ENCODE measurements at places on chromosomes 3 and 15.

- DNase-seq = no peak
Observed at GRCh38 chr3:71341721-71342120, 241.8 kb downstream of the FOXP1 start.

- no peak for DNase-seq
Observed at GRCh38 chr15:93040288-93041158, 48.5 kb downstream of the RGMA start.

- DNase-seq = peak; percentile 7
Observed at GRCh38 chr3:4693620-4694019, 200.5 kb downstream of the ITPR1 start.

DNA sequence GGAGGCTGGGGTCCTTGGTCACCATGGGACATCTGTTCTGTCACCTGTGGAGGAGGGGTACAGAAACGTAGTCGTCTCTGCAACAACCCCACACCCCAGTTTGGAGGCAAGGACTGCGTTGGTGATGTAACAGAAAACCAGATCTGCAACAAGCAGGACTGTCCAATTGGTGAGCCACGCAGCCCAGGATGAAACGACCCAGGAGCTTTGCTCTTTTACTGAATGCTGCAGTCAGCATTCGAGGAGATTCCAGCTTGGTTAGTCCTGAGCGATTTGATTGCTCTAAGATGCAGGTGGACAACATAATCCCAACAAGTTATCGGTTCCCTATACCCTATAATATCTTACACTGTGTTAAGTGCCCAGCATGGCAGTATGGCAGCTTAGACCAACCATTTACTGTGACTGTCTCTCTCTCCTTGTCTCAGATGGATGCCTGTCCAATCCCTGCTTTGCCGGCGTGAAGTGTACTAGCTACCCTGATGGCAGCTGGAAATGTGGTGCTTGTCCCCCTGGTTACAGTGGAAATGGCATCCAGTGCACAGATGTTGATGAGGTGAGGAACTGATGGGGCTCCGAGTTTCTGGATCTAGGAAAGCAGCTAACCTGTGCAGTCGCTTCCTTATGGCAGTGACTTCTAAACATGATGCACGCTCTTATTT is 7.8 kb downstream of the THBS1 start:
- no peak for DNase-seq

DNA sequence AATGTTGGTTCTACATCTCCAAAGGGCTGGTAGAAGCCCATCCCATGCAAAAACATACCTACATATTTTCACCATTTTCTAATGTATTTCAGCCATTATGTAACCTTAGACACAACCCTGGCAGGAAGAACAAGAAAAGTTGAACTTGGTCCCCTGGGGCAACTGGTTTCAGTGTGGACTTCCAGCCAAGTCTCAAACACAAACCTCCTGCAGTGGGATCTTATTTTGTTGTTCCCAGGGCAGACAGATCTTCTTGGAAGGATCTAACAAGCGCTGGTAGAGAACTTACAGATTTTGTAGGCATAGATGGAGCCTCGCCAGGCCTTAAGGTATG is 96.3 kb downstream of the ADAMTS17 start:
- DNase-seq = no peak

- DNase-seq = no peak
Observed at GRCh38 chr15:50009634-50010033, 109.4 kb downstream of the ATP8B4 start.

GRCh38 chr3:188253800-188254452 is 100.0 kb downstream of the LPP start:
- no peak for DNase-seq

DNA sequence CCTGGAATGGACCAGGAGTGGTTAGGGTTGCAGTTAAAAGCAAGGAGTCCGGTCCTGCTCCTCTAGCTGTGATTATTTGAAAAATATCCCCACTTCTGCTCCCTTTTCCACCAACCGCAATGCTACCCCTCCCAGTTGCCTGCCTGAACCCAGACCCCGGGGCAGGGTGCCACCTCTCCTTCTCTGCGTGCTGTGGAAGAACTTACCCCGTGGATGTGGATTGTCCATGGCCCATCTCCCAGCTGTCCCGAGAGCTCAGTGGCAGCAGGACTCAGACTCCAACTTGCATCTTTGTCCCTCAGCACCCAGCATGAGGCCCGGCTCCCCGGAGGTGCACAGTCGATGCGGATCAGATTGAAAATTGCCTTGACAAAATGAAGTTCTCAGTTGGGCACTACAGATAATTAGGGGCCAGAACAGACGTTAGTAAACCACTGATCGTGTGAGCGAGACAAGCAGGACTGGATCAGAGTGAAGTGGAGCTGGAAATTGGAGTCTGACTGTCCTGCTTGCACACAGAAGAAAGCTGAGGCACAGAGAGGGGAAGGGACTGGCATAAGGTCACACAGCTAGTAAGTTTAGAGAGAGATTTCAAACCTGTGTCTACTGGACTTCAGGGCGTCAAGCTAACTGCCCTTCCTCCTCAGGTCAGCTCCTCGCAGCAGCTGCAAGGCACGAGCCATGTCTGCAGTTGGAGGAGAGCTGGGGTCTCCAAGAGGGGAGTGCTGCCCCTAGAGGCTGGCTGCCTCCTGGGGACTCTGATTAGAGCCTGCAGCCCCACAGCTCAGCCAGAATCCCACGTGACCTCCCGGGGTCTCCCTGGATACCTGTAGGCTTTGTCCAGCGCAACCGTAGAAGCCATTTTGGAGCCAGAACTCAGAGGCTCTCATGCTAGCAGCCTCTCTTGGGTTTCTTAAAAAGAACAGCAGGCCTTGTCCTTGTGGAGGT is 14.7 kb downstream of the SLC6A1 start:
- DNase-seq = no peak

- no peak for DNase-seq
Observed at GRCh38 chr3:133938770-133939462, 43.2 kb upstream of the RAB6B start.

GRCh38 chr15:25683911-25684310 is 179.2 kb downstream of the ATP10A start:
- no peak for DNase-seq

DNA sequence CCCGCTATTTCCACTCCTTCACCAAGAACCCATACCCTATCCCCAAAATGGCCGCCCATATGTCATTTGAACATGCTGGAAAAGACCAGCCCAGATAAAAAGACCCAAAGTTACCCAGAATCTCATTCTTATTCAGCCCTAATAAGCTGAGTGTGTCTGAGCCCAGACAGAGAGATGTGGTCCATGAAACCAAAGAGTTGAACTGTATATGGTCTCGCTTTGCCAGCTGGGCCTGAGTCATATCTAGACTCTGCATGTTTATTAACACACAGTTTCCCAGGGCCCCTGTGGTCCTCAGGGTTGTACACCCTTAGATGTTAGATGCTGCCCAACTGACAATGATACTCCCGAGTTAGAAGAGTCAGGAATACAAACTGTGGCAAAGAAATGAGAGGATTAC is 201.9 kb upstream of the STRIT1 start:
- DNase-seq = no peak

- DNase-seq = no peak
Observed at GRCh38 chr15:79978655-79979514, 7.9 kb upstream of the BCL2A1 start.

DNA sequence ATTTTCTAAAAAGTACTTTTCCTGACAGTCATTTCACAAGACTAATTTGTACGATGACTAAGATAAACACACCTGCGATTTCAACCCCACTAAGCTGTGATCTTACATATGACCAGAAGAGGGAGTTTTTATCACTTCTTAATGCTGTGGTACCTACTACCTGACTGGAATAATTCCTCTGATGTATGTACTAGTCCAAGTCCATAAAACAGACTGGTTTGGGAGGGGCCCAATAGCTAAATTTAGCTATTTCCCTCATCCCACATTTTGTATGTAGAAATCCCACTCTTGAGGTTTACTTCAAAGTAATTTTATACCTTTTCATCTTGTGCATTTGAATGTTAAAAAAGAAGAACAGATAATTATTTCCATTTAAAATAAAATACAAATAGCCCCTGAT is 49.7 kb upstream of the SCAANT1 start:
- DNase-seq = no peak

DNA sequence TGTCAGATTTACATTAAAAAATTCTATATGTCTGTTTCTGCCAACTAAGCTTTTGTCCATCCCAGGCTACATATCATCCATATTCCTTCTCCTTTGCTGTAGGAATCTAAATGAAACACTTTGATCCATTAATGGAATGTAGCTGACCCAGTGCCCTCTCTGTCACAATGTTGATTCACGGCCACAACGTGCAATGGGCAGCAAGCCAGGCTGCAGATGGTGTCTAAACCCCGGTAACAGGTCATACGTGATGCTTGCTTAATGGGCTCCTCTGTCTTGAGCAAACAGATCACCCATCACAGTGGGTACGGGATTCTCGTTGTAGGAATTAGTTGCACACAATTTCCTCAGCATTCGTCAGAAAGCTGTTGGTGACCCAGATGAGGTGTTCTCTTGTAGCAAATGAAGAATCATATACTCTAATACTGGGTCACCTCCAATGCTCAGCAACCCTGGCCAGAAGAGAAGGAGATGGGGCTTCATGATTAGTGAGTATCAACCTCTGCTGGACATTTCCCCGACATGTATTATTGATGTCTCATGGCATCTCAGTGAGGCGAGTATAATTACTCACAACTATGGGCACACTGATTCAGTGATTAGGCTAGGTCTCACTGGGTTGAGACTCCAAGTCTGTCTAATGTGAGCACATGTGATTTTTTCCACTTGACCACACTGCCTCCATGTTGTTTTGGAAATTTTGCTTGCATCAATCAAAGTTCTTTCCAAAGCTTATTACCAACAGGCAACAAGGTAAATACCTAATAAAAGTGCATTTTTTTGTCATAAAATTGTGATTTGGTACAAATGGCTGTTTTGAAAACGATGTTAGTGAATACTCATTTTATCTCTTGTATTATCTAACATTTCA is 12.9 kb upstream of the DCBLD2 start:
- DNase-seq = no peak

GRCh38 chr15:72339777-72340177 is 19.8 kb upstream of the CELF6 start:
- no peak for DNase-seq

GRCh38 chr3:107981471-107982111 is 109.2 kb downstream of the CD47 start:
- no peak for DNase-seq

DNA sequence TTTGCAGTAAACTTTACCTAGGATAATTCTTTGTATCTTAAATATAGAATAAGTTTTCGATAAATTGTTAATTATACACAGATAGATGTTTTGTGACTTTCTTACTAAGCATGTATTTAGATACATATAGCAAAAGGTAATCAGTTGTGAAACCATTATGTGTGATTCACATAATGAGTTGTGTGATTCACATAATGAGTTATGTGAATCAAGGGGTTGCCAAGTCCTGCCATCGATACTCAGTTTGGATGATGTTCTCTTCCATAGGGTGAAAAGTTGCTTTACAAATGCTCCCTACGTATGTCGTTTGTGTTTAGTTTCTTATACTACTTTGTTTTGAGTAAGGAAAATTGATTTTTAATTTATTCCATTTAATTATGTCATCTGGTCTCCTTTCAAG is 682.1 kb downstream of the MECOM start:
- no peak for DNase-seq

GRCh38 chr3:115254492-115255196 is 107.6 kb upstream of the ZBTB20 start:
- no peak for DNase-seq

GRCh38 chr3:88003115-88003755 is 55.6 kb downstream of the CGGBP1 start:
- DNase-seq = no peak

- peak; percentile 60 for DNase-seq
Observed at GRCh38 chr15:69713726-69714559, 261.3 kb downstream of the RPLP1 start.

DNA sequence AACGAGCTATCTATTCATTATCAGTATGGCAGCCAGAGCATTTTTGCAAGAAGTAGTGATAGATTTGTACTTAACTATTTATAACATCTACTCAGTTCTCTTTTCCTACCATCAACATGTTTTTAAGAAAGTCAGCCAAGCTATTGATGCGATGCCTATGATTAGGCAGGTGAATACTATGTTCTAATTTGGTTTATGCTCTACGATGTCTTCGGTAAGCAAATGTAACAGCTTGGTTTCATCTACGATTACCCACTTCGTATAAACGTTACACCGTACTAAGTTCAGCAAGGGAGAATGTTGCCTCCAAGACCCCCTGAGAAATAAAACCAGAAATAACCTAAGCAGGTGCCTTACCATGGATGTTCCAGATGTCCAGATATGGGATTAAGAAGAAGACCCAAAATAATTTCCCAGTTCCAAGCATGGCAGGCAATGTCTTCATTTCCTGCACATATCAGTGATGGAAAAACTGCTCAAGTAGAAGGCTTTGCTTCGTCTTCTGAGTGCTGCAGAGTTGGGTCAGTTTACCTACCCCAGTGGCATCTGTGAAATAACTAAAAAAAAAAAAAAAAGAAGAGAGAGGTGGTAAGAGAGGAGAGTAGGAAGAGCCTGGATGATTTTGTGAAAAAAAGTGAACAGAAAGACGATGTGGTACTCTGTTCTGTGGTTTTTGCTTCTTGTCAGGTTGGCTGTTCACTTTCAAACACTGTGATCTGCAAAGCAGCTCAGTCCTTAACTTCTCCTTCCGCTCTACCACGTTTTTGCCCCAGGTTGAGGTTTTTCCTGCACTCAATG is at the start of gene BTLA:
Gene BTLA, minus strand, starts transcription at position 559 of the 798 bp plus-strand sequence. Its CDS starts 114 bp downstream, at position 445.
- no peak for DNase-seq

GRCh38 chr3:158808697-158809096 is 6.8 kb downstream of the MFSD1 start:
- no peak for DNase-seq
